ENCODE measurements at places on chromosomes 12 and 14. TPM values are rescaled to one million over a fixed set of nuclear protein-coding genes. Genes with fewer than 3 reads are reported as not detected.
A peak's percentile ranks its signal among the peaks of the same experiment; 100 is the strongest.

DNA sequence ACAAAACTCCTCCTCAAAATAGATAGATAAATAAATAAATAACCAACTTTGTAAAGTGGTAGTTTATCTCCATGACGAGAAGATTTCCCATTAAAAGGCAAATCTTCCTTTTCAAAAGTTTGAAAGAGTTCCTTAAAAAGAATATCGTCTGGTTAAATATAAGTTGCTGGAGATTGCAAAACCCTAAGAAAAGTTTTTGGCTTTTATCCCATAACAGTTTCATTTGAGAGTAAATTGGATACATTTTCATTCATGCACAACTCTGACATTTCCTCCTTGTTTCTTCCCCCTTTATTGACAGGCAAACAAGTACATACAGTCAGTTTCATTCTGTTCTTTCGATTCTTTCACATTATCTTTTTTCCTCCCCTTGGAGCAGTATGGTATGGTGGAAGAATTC is 45.4 kb upstream of the BTG1 start:
- no peaks in the 10 kb centered on the region for H3K36me3 ChIP-seq
- DNase-seq: no peak
- H3K4me3 ChIP-seq: no peak overlapping the region
- H3K27me3 ChIP-seq: no peaks in the 10 kb centered on the region

The PLEKHG3 gene
- total RNA-seq: 34.5 TPM

DNA sequence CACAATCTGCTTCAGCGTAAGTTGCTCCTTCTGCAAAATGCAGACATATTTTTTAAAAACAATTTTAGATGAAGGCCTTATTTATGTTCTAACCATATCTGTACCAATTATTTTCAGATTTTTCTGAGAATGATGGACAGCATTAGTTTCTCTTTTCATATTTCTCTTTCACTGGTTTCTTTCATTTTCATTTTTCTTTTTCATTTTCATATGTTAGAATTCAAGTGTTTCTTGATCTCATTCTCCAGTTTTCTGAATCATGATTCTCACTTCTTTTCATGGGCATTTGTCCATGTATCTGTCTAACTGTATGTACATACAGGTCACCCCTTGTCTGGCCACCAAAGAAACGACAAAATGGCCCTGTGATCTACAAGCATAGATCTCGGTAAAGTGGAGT is 346.6 kb downstream of the NAV3 start:
- H3K36me3 ChIP-seq: no peaks in the 10 kb centered on the region
- no peaks in the 10 kb centered on the region for H3K4me1 ChIP-seq
- no peaks in the 10 kb centered on the region for H3K27me3 ChIP-seq
- no peak overlapping the region for H3K4me3 ChIP-seq

DNA sequence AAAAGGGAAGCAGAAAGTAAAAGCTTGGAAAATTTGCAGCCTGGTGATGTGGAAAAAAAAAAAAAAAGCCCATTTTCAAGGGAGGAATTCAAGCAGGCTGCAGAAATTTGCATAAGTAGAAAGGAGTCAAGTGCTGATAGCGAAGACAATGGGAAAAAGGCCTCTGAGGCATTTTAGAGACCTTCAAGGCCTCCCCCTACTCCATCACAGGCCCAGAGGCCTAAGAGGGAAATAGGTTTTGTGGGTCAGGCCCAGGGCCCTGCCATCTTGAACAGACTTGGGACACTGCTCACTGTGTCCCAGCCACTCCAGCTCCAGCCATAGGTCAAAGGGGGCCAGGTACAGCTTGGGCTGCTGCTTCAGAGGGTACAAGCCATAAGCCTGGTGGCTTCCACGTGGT is 13.8 kb upstream of the PRKD1 start:
- H3K4me3 ChIP-seq: no peak overlapping the region
- DNase-seq: no peak
- no peaks in the 10 kb centered on the region for H3K27me3 ChIP-seq

GRCh38 chr12:57661376-57661775 is 28.4 kb upstream of the B4GALNT1 start:
- no peak overlapping the region for H3K27ac ChIP-seq
- H3K27me3 ChIP-seq: no peaks in the 10 kb centered on the region
- H3K4me1 ChIP-seq: peaks cover 11% of the 10 kb centered on the region
- no peaks in the 10 kb centered on the region for H3K36me3 ChIP-seq
- no peak overlapping the region for H3K4me3 ChIP-seq
- no peak for DNase-seq

- peak; percentile 1 for DNase-seq
- no peaks in the 10 kb centered on the region for H3K27me3 ChIP-seq
- no peaks in the 10 kb centered on the region for H3K4me1 ChIP-seq
- peaks cover 1% of the 10 kb centered on the region for H3K36me3 ChIP-seq
- no peak overlapping the region for H3K4me3 ChIP-seq
- H3K27ac ChIP-seq: no peak overlapping the region
Measured at GRCh38 chr14:101070540-101071492, 167.3 kb upstream of the RTL1 start.

GRCh38 chr14:101071493-101071906 is 168.0 kb upstream of the RTL1 start:
- H3K4me1 ChIP-seq: peaks cover 2% of the 10 kb centered on the region
- H3K4me3 ChIP-seq: no peak overlapping the region
- DNase-seq: no peak
- H3K27me3 ChIP-seq: no peaks in the 10 kb centered on the region
- no peak overlapping the region for H3K27ac ChIP-seq

The ERBB3 gene
- total RNA-seq: 74.8 TPM

DNA sequence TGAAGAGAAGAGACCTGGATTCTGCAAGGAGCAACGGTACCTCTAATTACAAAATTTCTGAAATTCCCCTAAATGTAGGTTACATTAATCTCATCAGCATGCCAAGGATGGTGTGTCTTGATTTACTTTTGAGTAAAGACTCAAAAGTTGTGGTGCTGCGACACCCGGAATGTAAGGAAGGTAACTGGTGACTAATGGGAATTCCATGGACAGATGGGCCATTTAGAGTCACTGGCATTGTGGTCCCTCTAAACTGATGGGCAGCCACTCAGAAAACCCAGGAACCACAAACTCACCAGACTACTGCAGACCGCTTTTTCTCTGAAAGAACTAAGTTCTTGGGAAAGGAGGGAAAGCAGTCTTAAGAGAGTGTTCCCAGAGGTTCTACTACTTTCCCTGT is 32.8 kb downstream of the GRIN2B start:
- no peak overlapping the region for H3K27ac ChIP-seq
- H3K27me3 ChIP-seq: no peaks in the 10 kb centered on the region
- H3K36me3 ChIP-seq: no peaks in the 10 kb centered on the region
- no peak overlapping the region for H3K4me3 ChIP-seq

- no peaks in the 10 kb centered on the region for H3K27me3 ChIP-seq
- no peaks in the 10 kb centered on the region for H3K4me1 ChIP-seq
- no peak overlapping the region for H3K4me3 ChIP-seq
- H3K36me3 ChIP-seq: no peaks in the 10 kb centered on the region
- H3K27ac ChIP-seq: no peak overlapping the region
Measured at GRCh38 chr12:103560604-103561101, 26.4 kb upstream of the STAB2 start.

The EIF2S3B gene
- 0.26 TPM for total RNA-seq

The FBXO21 gene
- total RNA-seq: 76.5 TPM

DNA sequence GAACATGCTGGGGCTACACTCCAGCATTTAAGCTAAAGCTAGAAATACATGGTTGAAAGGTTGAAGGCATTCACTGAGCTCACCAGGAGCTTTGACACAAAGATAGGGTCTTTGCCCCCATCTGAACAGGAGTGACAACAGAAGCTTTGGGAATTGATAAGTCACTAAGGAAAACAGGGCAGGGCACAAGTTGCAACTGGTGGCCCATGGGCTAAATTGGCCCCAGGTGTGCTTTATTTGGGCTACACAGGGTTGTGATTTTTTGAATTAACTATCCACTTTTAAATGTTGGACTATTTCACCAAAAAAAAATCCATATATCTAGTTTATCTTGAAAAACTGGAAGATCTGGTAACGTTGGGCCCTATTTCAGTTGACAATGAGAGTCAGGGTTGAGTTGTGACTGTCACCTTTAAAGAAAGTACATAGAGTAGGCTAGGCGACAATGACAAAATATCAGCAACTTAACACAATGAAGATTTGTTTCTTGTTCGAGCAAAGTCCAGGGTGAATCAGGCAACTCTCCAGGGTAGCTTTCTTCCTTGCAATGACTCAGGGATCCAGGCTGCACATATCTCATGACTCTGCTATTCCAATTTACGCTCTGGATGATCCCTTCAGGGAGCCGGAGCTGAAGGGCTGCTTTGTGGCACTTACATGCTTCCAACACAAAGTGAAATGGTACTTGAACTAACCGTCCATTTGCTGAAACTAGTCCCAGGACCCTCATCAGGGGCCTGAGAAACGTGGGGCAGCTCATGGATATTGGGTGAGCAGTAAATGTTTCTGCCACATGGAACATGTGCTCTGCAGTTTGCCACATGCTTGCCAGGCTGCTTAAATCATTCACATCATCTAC is 13.3 kb upstream of the EIF4B start:
- peaks cover 16% of the 10 kb centered on the region for H3K4me1 ChIP-seq
- no peak overlapping the region for H3K4me3 ChIP-seq
- no peaks in the 10 kb centered on the region for H3K36me3 ChIP-seq
- H3K27ac ChIP-seq: peak overlapping the region; percentile 47
- H3K27me3 ChIP-seq: no peaks in the 10 kb centered on the region

GRCh38 chr12:3205742-3206519 is 128.8 kb downstream of the TSPAN9 start:
- H3K4me1 ChIP-seq: peaks cover 29% of the 10 kb centered on the region
- H3K4me3 ChIP-seq: no peak overlapping the region
- DNase-seq: peak; percentile 57
- H3K27ac ChIP-seq: peak overlapping the region; percentile 75

- no peak for DNase-seq
- H3K27me3 ChIP-seq: no peaks in the 10 kb centered on the region
- H3K36me3 ChIP-seq: no peaks in the 10 kb centered on the region
- peaks cover 7% of the 10 kb centered on the region for H3K4me1 ChIP-seq
- H3K4me3 ChIP-seq: no peak overlapping the region
Measured at GRCh38 chr12:46801293-46801692, 24.5 kb downstream of the SLC38A4 start.

GRCh38 chr12:68865399-68866164 is 57.6 kb downstream of the MDM2 start:
- no peak overlapping the region for H3K27ac ChIP-seq
- no peaks in the 10 kb centered on the region for H3K27me3 ChIP-seq
- no peaks in the 10 kb centered on the region for H3K36me3 ChIP-seq
- peaks cover 4% of the 10 kb centered on the region for H3K4me1 ChIP-seq
- DNase-seq: no peak

DNA sequence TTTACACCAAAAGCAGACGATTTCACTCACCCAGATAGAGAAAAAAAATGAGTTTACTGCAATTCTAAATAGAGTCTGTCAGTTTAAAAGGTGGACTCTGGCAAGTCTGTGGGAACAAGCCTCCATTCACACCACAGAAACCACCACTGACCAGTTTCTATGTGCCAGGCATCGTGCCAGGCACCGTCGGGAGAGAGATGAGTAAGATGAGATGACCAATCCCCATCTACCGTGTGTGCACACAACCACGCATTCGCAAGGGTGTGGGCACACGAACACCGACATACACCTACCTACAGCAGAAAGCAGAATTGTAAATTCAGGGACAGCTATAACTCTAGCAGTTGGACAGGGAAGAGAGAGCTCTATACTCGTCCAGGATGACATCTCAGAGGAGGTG is 58.3 kb downstream of the PRIMA1 start:
- no peak overlapping the region for H3K27ac ChIP-seq
- H3K36me3 ChIP-seq: no peaks in the 10 kb centered on the region
- H3K4me3 ChIP-seq: no peak overlapping the region

GRCh38 chr14:92254786-92255185 is 68.2 kb upstream of the SLC24A4 start:
- H3K27ac ChIP-seq: no peak overlapping the region
- H3K36me3 ChIP-seq: no peaks in the 10 kb centered on the region
- peak; percentile 23 for DNase-seq
- H3K4me3 ChIP-seq: no peak overlapping the region

DNA sequence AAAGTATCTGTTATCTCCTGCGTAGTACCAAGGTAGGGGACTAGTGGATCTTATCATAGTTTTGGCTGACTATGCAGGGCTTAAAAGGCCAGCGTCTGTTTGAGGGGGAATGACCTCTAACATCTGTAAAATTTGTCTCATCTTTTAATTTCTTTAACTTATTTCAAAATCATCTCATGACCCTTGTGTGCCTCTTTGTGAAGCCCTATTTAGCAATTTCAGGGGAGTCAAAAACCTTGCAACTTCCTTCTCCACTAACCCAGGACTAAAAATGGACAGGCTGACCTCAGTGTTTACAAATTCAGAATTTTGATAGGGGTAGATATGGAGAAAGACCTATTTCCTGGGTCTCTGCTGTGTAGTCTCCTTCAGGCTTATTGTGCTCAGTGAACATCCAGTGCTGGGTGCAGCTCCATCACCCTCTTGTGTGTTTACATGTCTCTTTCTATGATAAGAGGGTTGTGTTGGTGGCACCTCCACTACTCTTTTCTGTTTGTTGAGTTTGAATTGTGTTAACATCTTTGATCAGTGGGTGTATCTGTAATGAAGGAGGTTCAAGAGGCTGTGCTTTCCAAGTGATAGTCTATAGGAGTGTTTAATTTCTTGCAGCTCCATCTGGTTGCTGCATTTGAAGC is 14.3 kb downstream of the NECAP1 start:
- peaks cover 33% of the 10 kb centered on the region for H3K36me3 ChIP-seq
- H3K27ac ChIP-seq: no peak overlapping the region
- H3K4me3 ChIP-seq: no peak overlapping the region
- DNase-seq: no peak
- H3K27me3 ChIP-seq: no peaks in the 10 kb centered on the region

- no peak for DNase-seq
- H3K4me3 ChIP-seq: no peak overlapping the region
- H3K27ac ChIP-seq: no peak overlapping the region
Measured at GRCh38 chr12:100661300-100661951, 87.9 kb downstream of the GAS2L3 start.

DNA sequence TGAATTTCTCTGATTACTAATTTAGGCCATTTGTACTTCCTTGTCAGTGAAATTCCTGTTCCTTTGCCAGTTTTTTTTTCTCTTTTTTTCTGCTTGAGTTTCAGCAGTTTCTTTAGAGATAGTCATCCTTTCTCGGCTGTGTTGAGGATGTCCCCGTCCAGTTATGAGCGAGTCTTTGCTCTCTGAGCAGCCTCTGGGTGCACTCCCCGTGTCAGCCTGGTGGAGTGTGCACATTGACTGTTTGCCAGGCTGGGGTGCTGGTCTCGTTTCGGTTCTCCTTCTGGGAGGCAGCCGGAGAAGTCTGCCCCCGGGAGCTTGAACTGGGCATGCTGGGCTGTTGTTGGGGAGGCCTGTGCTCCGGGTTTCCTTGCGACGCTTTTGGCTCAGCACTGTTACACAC is 3.0 kb downstream of the PACS2 start:
- H3K4me3 ChIP-seq: no peak overlapping the region
- H3K27me3 ChIP-seq: no peaks in the 10 kb centered on the region
- DNase-seq: peak; percentile 58
- peaks cover 38% of the 10 kb centered on the region for H3K4me1 ChIP-seq
- peak overlapping the region; percentile 43 for H3K27ac ChIP-seq

DNA sequence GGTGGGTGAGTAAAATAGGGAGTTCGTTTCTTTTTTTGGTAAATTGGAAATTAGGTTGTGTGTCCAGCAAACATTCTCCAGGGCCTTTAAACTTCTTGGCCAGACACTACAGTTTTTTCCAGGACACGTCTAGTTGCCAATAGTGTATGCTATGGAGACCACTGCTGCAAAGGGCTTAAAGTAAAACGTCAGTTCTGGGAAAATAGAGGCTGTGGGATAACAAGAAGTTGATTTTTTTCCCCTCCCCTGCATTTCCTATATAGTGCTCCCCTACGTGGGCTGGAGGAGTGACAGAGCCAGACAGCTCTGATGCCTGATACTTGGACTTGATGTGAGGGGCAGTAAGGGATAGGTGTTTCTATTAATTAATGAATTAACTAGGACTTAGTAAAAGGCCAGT is 2.4 kb downstream of the ACVR1B start:
- peak overlapping the region; percentile 92 for H3K27ac ChIP-seq
- H3K4me1 ChIP-seq: peaks cover 60% of the 10 kb centered on the region
- H3K4me3 ChIP-seq: no peak overlapping the region
- DNase-seq: no peak
- H3K27me3 ChIP-seq: no peaks in the 10 kb centered on the region
